Heart left ventricle (tissue), 16 donors: ENCODE measurements at places on chromosomes 3 and 15. TPM values are rescaled to one million over a fixed set of nuclear protein-coding genes. Genes with fewer than 3 reads are reported as not detected.
A peak's percentile ranks its signal among the peaks of the same experiment; 100 is the strongest.

Gene OR5K2
- not detected for total RNA-seq

Gene ZNF106
- total RNA-seq: 717 TPM

Gene OR5H2
- not detected for total RNA-seq

Gene EBLN2
- total RNA-seq: 0.36 TPM

Gene PPM1L
- 89.6 TPM for total RNA-seq

Gene CCR5
- 0.25 TPM for total RNA-seq

GRCh38 chr3:71129611-71130431, 453.7 kb downstream of the FOXP1 start:
- no peak for DNase-seq

DNA sequence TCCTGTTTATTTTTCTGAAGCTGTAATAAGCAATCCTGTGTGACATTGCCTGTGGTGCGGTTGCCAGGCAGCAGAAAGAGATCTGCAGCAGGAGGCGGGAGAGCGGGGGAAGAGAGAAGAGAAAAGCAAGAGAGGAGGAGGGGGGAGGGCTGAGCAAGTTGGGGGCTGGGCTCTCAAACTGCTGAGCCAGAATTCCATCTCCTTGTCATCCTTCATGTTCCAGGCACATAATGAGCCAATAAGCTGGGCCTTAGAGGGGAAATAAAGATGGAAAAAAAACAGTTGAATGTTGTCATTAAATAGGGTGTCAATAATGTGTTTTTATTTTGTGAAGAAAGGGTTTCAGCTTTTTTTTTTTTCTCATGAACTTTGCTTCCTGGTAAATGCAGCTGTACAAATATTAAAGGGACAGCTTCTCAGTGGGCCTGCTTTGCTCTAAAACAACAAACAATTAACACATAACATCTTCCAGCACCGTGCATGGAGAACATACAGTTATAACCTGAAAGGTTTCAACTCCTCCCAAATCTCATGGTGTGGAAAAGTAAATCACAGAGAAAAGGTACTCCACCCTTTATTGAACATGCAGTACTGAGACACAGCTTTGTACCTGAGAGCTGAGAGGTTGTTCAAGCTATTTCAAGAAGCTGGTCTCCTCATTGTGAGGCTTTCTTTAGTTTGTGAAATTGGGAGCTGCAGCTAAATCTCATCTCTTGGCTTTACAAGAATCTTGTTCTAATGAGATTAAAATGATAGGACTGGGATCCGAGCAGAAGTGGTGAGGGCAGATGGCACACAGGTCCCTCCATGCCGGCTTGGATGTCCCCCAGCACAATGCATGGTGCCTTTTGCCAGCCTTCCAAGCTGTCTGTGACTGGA, 451.1 kb upstream of the KCNMB2 start:
- peak; percentile 85 for DNase-seq

DNA sequence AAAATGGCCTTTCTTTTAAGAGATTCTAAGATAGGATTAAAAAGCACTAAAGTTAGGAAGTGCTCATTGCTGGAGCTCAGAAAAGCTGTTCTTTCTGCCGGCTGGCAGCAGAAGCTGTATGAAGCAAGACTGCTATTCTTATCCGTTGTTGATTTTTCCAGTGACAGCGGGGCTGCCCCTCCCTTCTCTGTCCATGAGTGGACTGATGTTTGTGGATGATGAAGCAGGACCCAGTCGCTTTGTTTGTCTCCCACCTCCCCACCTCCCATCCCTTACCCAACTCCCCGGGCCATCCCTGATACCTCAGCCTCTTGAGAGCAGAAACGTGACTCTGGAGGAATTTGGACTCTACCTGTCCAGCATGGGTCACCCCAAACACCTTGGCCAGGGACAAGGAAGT, 10.3 kb upstream of the MUSTN1 start:
- peak; percentile 72 for DNase-seq

- DNase-seq: no peak
Observed at GRCh38 chr15:42226648-42227047, 18.5 kb upstream of the VPS39 start.

DNA sequence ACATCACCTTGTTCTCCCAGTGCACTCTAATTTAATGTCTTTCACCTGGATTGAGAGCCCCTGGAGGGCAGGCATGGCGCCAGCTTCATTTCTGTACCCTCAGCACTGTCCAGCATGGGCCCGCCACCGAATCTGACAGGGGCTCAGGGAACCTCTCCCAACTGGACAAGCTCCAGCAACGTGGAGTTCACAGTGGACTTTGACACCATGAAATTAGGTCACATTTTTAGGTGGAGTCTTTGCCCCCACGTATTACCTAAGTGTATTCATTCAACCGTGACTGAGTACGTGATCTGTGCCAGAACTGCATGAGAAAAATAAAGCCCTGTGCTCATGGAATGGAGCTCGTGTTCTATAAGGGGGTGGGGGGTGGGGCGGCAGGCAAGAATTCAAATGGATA, 94.1 kb upstream of the ATP2B2 start:
- no peak for DNase-seq

GRCh38 chr3:74271541-74271940, 342.9 kb downstream of the CNTN3 start:
- no peak for DNase-seq

- DNase-seq: no peak
Observed at GRCh38 chr3:135448520-135448919, 517.0 kb upstream of the PPP2R3A start.

DNA sequence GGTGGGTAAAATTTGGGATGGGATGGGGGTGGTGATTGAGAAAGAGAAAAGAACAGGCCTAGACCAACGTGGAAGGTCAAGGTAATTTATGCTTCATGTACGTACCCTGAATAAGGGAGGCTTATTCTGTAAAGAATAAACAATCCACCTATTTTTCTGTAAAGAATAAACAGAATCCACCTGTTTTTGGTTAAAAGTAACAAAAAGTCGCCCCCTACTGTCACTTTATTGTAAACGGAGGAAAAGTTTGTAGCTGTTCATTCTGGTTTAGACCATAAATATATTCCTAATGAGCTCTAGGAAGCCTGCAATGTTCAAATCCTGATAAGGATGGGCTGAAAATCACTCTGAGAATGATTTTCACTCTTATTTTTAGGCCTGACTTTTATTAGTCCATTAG, 23.5 kb upstream of the SQOR start:
- DNase-seq: no peak

- no peak for DNase-seq
Observed at GRCh38 chr3:157922614-157923013, 183.6 kb downstream of the SHOX2 start.

DNA sequence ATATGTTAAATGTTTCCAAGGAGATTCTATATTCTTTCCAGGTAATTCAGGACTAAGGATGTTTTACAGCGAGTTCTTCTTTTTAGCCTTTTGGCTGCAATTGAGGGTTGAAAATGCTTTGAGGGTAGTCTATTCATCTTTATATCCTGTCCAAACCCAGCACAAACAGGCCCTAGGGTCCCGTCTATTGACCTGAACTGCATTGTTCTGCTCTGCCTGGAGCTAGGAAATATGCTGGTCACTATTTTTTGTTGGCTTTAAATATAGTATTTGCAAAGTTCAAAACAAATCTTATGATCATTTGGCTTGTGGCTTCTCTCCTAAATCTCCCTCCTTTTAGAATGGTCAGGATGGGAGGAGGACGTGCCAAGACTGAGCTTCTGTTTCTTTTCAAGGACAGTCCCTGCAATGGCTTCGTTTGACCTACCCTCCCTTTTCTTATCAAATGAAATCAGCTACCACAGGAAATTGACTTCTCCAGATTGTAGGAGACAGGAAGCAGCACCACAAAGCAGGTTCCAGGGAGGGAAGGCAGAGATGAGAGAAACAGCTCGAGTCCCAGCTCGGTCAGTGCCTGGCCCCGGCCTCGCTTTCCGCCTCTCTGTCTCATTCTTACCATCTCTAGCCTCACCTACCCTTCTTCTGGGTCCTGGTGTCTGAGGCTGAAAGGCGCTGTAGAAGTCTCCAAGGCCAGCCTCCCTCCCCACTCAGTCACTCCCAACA, 27.6 kb upstream of the NRROS start:
- DNase-seq: no peak

GRCh38 chr3:65443739-65444446, 594.8 kb downstream of the MAGI1 start:
- DNase-seq: no peak

- DNase-seq: no peak
Observed at GRCh38 chr3:15321349-15321748, 11.0 kb downstream of the SH3BP5 start.

DNA sequence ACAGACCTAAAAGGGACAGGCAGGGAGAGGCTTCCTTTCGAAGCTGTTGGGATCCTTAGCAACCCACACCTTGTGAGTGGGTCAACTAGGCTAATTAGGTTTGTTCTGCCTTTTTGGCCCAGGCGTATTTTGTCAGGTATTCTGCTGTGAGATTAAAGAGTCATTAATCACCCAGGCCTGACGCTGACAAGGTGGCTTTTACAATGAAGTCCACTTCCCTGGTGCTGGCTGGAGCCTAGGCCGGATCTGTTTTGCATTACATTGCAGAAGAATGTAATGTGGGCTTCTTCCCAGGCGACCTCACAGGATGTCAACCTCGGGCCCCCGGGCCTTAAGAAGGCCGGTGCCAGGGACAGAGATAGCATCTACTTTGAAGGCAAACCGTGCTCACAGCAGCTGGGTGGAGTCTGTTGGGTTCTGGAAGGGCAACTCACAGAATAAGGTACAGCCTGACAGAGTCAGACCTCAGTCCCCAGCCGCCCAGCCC, 76.9 kb downstream of the HES1 start:
- DNase-seq: no peak
